Activated CD4-positive, alpha-beta memory T cell treated with anti-CD3 and anti-CD28 coated beads for 36 hours (primary cell): ENCODE measurements at places on chromosomes 16 and 17. TPM values are rescaled to one million over a fixed set of nuclear protein-coding genes. Genes with fewer than 3 reads are reported as not detected.

Gene MYL11
- 1.6 TPM for total RNA-seq

Gene HBA1
- not detected for total RNA-seq

Gene KLHL10
- total RNA-seq: 0.12 TPM

GRCh38 chr16:55437625-55438024 is 41.4 kb upstream of the MMP2 start:
- no peaks in the 10 kb centered on the region for H3K4me1 ChIP-seq
- no peak for DNase-seq
- no peaks in the 10 kb centered on the region for H3K36me3 ChIP-seq
- no peak overlapping the region for H3K4me3 ChIP-seq
- no peak overlapping the region for H3K27ac ChIP-seq

- no peak for DNase-seq
- no peak overlapping the region for H3K4me3 ChIP-seq
- peaks cover 6% of the 10 kb centered on the region for H3K4me1 ChIP-seq
- H3K27ac ChIP-seq: no peak overlapping the region
- H3K36me3 ChIP-seq: no peaks in the 10 kb centered on the region
Measured at GRCh38 chr16:85587762-85588556, 25.2 kb upstream of the GSE1 start.

DNA sequence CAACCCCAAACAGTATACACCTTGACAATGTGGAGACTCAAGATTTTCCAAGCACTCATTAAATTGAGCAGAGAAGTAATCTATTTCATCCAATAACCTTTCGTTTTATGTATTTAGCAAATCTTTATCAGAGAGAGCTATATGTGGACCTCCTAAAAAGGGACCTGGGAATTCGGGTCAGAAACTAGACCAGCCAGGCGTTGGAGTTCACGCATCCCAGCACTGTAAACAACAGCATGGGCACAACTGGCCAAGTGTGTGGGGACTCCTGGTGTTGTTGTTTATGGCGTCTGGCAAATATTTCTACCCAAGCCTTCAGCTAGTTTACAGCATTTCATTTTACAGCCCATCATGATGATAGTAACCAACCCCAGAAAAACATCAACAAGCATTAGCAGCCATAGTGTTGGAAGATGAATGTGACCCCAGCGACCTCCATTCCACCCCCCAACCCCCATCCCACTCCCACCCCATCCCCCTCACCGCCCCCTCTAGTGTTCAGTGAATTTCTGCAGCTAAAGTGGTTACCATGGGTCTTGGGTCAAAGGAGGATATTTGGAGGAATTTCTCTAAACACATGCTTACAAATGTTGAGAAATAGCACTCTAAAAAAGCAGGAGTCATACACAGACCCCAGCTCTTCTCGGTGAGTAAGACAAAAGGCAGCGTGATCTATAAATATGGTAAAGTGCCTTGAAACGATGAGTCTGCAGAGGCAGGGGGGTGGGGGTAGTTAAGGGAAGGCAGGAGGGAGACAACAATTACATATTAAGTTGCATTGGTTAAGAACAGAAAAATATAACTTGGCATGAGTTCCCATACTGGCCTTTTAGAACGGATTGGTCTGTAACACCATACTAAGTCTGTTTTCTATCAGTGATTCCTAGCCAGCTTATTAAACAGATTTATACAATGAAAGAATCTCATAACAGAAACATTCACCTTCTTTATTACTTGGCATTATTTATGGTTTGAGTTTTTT is 91.4 kb upstream of the TBX2 start:
- H3K27me3 ChIP-seq: no peaks in the 10 kb centered on the region
- DNase-seq: no peak
- H3K4me1 ChIP-seq: no peaks in the 10 kb centered on the region
- no peak overlapping the region for H3K4me3 ChIP-seq
- no peak overlapping the region for H3K27ac ChIP-seq
- H3K36me3 ChIP-seq: no peaks in the 10 kb centered on the region

- no peaks in the 10 kb centered on the region for H3K36me3 ChIP-seq
- H3K4me3 ChIP-seq: peak within 1 kb of the TSS; percentile 99
- peaks cover 18% of the 10 kb centered on the region for H3K4me1 ChIP-seq
- H3K27ac ChIP-seq: peak within 1 kb of the TSS; percentile 78
- peak; percentile 94 for DNase-seq
Measured at GRCh38 chr16:67968400-67969253, at the start of gene SLC12A4. TSS of gene SLC12A4 (minus strand) at chr16:67968637. CDS start at chr16:67968553, 84 bp downstream.

GRCh38 chr17:80453998-80454556 is 22.3 kb downstream of the NPTX1 start:
- peak overlapping the region; percentile 98 for H3K27ac ChIP-seq
- peak; percentile 37 for DNase-seq
- peaks cover 16% of the 10 kb centered on the region for H3K4me1 ChIP-seq
- H3K36me3 ChIP-seq: peaks cover 3% of the 10 kb centered on the region
- H3K4me3 ChIP-seq: peak overlapping the region; percentile 96

- peaks cover 72% of the 10 kb centered on the region for H3K36me3 ChIP-seq
- DNase-seq: no peak
- H3K4me3 ChIP-seq: no peak overlapping the region
- H3K27ac ChIP-seq: no peak overlapping the region
- no peaks in the 10 kb centered on the region for H3K27me3 ChIP-seq
- peaks cover 37% of the 10 kb centered on the region for H3K4me1 ChIP-seq
Measured at GRCh38 chr17:21020622-21021021, 22.2 kb downstream of the USP22 start.

DNA sequence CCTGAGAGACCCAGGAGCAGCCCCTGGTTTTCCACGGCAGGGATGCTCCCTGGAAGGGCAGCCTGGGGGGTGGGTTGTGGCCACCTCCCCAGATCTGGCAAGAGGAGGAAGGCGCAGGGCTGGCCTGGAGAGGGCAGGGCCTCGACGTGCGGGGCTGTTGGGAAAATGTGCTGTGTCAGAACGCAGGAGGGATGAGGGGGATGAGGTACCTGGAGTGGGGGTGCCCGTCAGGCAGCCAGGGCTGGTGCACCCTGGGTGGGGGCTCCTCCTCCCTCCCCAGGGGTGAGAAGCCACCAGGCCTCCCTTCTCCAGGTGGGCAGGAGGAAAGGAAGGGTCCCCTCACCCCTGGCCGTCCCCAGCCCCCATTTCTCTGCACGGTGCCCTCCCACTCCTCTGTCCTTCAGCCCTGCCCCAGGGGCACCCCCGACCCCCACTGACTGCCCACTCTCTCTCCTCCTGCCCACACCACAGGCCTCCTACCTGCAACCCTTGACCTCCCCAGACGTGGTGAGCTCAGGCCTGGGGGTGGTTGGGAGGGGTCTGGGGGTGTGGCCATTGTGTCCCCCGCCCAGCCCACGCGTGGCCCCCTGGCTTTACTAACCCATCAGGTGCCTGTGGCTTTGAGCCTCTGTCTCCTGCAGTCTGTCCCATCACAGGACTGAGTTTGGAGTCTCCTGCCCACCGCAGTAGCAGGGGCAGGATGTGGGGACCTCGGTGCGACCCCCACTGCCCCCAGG is 39.6 kb downstream of the BAHCC1 start:
- H3K36me3 ChIP-seq: no peaks in the 10 kb centered on the region
- H3K4me3 ChIP-seq: no peak overlapping the region
- H3K27ac ChIP-seq: no peak overlapping the region
- H3K4me1 ChIP-seq: no peaks in the 10 kb centered on the region

DNA sequence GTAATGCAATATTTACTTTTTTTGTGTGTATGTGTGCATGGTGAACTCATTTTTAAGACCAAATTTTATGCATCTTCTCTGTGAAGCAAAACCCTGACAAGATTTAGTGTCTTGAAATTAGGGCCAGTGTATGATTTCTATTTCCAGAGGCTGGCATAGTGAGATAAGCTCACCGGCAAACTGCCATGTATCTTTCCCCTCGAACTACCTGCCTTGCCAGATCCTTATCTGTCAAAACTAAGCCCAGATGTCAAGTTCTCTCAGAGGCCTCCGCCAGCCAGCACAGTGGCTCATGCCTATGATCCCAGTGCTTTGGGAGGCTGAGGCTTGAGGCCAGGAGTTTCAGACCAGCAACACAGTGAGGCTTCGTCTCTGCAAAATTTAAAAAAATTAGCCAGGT is 10.0 kb downstream of the USP32 start:
- H3K27ac ChIP-seq: no peak overlapping the region
- peaks cover 17% of the 10 kb centered on the region for H3K4me1 ChIP-seq

GRCh38 chr16:27945233-27945973 is 118.1 kb downstream of the GSG1L start:
- H3K27ac ChIP-seq: no peak overlapping the region
- H3K27me3 ChIP-seq: peaks cover 10% of the 10 kb centered on the region
- no peak for DNase-seq
